ENCODE measurements at places on chromosomes 2 and 18. TPM values are rescaled to one million over a fixed set of nuclear protein-coding genes. Genes with fewer than 3 reads are reported as not detected.

Gene CCDC150
- total RNA-seq = 2.0 TPM

Gene DSG4
- not detected for total RNA-seq

Gene CD207
- total RNA-seq = 0.88 TPM

Gene MAP3K19
- not detected for total RNA-seq

GRCh38 chr18:12438257-12438656 lies 30.5 kb downstream of the PRELID3A start:
- no peak overlapping the region for H3K4me3 ChIP-seq
- no peaks in the 10 kb centered on the region for H3K4me1 ChIP-seq
- no peak for DNase-seq
- H3K27me3 ChIP-seq = no peaks in the 10 kb centered on the region
- no peak overlapping the region for H3K27ac ChIP-seq

DNA sequence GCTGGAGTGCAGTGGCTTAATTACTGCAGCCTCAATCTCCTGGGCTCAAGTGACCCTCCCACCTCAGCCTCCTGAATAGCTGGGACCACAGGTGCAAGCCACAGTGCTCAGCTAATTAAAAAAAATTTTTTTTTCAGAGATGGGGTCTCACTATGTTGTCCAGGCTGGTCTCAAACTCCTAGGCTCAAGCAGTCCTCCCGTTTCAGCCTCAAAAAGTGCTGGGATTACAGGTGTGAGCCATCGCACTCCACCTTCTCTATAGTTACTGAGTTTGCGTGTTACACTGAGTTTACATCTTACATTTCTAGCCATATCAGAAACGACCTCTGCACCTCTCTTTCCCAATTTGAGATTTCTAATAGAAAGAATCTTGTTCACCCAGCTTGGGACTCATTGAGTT lies 53.6 kb upstream of the EML4 start:
- H3K4me1 ChIP-seq = no peaks in the 10 kb centered on the region
- H3K4me3 ChIP-seq = no peak overlapping the region
- no peaks in the 10 kb centered on the region for H3K36me3 ChIP-seq
- peak overlapping the region; percentile 10 for H3K27ac ChIP-seq

DNA sequence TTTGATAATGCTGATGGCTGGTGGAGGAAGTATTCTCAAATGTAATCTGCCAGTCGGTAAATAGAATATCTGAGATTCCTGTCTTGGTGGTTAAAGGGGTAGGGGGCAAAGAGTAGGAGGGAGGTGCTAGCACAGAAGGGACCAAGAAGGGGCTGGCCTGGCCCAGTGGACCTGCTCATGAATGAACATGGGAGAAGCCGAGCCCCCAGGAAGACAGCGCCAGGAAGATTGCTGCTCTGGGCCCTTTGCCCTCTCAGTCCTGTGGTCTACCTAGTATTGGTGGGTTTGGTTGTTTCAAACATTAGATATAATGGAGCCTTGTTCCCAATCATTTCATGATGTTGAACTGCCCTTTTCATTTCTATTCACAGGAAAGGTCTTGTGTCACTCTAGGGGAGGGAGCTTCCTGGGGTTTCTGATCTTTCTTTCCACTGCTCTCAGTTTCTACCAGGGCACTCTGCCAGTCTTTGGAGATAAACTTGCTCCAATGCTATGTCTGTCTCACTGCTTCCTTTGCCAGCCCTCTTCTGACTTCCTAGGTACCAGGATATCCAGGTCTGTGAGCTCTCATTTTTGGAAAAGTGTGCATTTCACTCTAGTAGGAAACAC lies 5.3 kb upstream of the MOCOS start:
- H3K4me3 ChIP-seq = no peak overlapping the region
- DNase-seq = no peak
- no peaks in the 10 kb centered on the region for H3K36me3 ChIP-seq
- H3K27ac ChIP-seq = no peak overlapping the region
- H3K27me3 ChIP-seq = no peaks in the 10 kb centered on the region

GRCh38 chr18:35464831-35465279 lies 32.9 kb downstream of the INO80C start:
- no peaks in the 10 kb centered on the region for H3K27me3 ChIP-seq
- H3K4me1 ChIP-seq = no peaks in the 10 kb centered on the region
- no peak for DNase-seq
- no peaks in the 10 kb centered on the region for H3K36me3 ChIP-seq
- no peak overlapping the region for H3K4me3 ChIP-seq
- no peak overlapping the region for H3K27ac ChIP-seq

DNA sequence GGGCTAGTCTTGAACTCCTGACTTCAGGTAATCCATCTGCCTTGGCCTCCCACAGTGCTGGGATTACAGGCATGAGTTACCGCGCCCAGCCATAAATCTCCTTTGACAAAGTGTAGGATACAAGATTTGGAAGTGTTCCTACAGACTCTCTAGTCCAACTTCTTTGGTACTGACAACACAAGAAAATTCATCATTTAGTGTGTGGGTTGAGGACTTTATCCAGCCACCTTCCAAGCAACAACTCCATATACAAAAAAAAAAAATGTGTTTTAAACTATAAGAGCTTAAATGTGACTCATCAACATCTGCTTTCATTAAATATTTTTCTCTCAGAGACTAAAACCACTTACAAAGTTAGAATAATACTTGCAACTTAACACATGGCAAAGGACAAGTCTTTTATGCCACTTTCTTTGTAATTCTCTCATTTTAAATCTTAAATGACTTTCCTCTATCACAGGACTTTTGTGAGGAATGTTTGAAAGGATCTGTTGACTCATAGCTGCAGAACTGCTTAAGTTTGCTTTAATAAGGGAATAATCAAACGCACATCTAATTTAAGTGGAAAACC lies 46.2 kb upstream of the ITGAV start:
- H3K4me3 ChIP-seq = no peak overlapping the region
- H3K27me3 ChIP-seq = no peaks in the 10 kb centered on the region
- no peak for DNase-seq
- H3K36me3 ChIP-seq = no peaks in the 10 kb centered on the region

GRCh38 chr2:128791985-128792320 lies 473.3 kb upstream of the HS6ST1 start:
- H3K4me1 ChIP-seq = no peaks in the 10 kb centered on the region
- H3K27ac ChIP-seq = no peak overlapping the region

DNA sequence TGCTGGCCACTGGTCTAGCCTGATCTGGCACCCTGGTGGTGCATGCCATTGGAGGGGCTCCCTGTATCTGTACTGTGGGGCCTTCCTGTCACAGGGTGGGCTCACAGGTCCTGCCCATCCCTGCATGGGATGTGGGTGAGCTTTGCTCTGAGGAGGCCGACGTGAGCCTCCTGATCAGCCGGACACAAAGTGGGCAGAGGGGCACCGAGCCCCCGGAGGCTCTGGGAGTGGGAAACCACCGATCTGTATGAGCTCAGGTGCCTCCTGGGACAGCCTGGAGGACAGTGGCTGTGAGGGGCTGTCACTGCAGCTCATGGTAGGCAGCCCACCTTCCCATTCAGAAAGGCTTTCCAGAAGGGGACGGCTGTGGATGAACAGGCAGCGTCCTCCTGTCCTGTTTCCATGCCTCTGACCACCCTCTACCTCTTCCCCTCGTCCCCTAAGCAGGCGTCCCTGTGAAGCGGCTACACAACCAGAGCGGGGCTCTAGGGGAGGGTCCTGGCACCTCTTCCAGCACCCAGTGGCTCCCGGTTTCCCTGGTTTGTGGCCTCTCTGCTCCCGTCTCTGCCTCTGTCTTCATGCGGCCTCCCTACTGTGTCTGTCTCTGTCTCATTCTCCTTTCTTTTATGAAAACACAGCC lies 112.5 kb upstream of the OTOS start:
- H3K36me3 ChIP-seq = no peaks in the 10 kb centered on the region
- DNase-seq = no peak
- H3K27ac ChIP-seq = peak overlapping the region; percentile 92
- no peaks in the 10 kb centered on the region for H3K27me3 ChIP-seq

Measured in breast epithelium (tissue), 4 donors.